ENCODE measurements at places on chromosomes 1 and 21.

GRCh38 chr1:235253219-235253962 lies 74.6 kb downstream of the ARID4B start:
- DNase-seq = peak; percentile 65

DNA sequence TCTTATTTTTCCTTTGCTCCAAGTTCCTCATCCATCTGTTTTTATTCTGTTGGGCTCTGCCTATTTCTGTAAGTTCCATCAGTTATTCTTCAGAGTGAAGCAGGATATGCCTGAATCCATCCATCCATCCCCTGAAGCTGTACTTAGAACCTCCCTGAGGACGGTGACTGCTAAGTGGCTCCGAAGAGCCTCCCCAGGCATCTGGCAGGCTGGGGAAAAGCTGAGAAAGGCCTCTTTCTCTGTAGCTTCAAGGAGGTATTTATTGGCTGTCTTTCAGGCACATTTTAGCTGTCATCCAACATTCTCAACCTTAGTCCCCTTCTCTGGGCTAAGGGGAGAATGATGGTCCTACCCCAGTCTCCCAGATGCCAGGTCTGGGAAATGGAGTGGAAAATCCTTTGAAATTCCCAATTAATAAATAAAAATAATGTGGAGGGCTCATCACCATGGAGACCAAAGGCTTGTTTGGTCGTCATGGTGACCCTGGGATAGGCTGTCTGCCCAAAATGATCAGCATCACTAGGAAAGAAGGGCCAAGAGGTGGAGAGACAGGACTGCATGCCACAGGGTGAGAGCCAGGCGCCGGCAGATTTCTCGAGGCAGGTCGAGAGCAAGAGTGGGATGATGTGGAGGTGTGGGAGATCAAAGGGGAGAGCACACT lies 82.0 kb downstream of the UBIAD1 start:
- no peak for DNase-seq

GRCh38 chr1:40300249-40300567 lies 16.9 kb downstream of the COL9A2 start:
- no peak for DNase-seq

DNA sequence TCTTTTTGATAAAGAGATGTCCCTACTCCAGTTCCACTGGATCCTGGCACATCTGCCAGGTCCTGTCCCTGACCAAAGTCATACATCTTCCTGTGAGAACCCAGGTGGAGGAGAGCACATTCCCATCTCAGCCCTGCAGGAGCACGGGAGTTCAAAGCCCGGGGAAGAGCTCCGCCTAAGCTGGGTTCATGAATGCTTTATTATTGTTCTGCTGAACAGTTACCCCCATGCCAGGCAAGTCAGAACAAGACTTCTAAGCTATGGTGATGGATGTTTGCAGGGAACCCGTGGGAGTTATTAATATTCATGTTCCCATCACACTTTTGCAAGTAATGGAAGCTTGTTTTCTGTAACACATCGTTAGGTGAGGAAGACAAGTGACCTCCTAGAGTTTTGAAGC lies 62.9 kb downstream of the SEC16B start:
- DNase-seq = no peak

DNA sequence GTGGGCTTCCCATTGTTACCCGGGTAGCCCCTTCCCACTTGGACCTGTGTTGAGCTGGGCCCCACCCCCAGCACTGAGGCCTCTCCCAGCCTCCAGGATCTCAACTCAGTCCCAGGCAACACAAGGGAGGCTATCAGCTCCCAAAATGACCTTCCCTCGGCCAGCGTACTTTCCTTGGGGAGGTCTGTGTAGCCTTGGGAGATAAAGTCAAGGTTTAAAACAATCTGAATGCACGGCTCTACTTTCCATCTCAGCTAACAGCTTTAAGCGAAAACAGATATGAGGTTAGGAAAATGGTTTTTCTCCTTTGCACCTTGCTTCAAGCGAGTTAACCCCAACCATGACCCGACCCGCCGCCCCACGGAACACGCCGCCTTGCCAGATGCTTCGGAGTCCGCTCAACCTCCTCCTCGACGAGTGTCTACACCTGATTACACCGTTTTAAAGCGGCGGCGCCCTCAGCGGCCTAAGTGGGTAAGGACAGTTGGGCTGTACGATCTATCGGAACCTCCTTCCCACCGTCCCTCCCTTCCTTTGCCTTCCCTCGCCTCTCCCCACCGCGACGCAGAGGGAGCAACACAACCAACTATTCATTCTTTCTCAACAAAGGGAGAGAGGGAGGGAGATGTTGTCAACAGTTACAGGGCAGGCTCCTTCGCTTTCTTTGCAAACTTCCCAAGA lies 1.1 kb downstream of the BCAR3 start:
- DNase-seq = peak; percentile 75

DNA sequence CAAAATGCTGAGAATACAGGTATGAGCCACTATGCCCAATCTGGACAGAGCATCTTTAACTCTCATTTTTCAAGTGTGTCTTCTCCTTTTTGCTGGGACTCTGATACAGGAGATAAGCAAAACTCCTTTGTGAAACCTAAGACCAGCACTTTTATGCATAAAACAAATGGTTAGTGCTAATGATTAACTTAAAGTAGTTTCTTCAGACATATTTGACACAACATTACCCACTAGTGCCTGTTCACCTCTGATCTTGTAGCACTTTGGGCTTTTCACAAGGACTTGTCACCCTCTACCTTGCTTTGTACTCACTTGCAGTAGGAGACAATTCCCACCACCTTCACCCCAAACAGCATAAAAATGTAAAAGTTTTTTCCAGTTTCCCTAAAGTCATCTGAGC lies 216.3 kb downstream of the RGS7 start:
- no peak for DNase-seq

DNA sequence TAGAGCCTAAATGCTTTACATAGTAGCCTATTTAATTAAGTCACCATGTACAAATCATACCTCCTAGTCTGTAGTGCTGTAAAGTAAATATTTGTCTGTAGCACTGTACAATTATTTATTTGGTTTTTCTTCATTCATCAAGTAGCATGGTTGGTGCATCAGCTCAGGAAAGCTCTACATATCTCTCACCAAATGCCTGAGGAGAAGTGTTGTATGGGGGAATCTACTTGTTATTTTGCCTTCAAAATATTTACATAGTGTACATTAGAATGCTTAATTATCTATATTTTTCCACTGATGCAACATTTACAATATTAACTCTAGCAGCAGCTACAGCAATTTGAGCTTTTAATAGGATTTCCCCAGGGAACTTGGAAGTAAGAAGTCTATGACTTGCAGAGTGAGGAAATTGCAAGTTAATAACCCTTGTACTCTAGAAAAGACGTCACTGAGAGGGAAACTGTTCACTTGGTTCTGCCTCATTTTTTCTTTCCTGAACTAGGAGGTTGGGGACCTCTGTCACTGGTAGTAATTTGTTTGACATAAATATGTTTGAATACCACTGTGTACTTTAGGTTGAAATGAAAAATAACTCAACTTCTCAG lies 207.4 kb downstream of the PDE4B start:
- no peak for DNase-seq

GRCh38 chr1:60581455-60582220 lies 500.7 kb upstream of the NFIA start:
- DNase-seq = no peak

DNA sequence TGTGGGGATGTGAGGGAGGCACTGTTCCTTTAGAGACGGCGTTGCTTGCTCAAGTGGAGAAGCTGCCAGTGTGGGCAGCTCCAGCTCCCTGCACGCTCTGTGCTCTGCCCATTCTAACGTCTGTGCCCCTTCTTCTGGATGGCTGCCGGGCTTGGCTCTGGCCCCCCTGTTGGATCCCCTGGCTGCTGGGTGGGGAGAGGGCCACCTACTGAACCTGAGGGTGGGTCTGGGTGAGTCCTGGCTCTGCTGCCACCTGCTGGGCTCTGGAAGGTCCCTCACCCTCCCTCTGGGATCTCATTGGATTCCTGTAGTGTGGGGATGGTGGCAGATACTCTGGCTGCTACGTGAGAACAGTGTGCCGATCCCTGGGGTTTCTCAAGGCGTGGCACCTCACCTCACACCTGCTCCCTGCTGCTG lies 5.0 kb downstream of the PFKL start:
- DNase-seq = peak; percentile 67

GRCh38 chr1:90622666-90623065 lies 94.4 kb downstream of the BARHL2 start:
- no peak for DNase-seq

- DNase-seq = no peak
These were observed 4.1 kb downstream of the KRTAP21-3 start for GRCh38 chr21:30714456-30714855.
